RCC 7860 (cell line): ENCODE measurements at places on chromosomes 12 and 14.

DNA sequence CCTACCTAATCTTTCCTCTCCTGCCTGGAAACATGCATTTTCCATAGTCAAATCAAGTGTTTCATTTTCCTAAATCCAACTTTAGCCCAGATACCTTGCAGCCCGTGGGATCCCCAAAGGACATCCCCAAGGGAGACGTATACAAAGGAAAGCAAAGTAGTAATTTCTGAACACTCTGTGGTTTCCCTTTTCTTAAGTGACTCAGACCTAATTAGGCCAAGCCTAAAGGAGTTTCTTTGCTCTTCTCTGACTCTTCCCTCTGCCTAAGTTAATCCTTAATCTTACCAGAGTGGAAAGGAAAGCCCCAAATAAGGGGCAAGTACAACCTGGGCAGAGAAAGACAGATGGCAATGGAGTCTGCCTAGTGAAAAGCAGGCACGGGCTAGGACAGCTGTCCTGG, 250.3 kb downstream of the SPTSSA start:
- peak; percentile 13 for DNase-seq

DNA sequence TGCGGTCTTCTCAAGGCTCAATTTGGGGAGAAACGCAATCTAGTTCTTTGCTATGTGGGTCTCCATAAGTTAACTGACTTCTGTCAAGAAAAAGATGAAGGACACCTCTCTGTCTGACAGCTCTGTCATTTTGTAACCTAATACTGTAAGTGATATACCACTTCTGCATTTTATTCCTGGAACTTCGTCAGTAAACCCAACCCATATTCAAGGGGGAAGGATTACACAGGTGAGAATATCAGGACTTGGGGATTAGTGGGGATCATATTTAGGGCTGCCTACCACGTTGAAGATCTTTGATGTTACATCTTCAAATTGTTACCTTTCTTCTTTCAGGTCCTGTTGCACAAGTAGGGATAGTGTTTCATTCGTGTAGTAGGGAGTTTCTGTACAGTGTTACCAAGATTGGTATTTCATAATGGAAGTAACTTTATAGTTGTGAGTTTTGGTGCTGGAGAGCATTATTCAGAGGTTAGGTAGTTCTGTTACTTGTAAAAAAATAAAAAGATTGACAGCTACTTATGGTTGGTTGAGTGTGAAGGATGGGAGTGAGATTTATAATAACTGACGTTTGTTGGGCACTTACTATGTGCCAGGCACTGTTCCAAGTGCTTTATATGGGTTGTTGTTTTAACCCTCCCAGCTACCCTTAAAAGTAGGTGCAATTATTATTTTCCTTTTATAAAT, 1.6 kb downstream of the TMEM260 start:
- DNase-seq: no peak

DNA sequence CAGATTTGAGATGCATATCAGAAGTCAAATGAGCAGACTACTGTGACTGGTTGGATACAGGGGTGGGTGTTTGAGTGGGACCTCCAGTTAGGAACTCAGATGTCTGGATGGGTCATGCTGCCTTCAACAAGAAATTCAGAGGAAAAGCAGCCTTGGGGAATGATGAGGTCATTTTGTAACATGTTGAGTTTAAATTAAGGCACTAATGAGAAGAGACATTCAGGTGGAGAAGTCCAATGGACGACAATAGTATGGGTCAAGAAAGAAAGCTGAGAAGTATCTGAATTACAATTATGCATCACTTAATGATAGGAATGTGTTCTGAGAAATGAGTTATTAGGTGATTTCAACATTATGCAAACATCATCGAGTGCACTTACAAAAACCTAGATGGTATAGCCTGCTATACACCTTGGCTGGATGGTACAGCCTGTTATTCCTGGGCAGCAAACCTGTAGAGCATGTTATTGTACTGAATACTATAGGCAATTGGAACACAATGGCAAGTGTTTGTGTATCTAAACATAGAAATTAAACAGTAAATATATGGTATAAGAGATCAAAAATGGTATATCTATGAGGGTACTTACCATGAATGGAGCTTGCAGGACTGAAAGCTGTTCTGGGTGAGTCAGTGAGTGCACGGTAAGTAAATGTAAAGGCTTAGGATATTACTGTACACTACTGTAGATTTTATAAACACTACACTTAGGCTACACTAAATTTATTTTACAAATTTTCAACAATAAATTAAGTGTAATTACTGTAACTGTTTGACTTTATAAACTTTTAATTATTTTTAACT, 414.7 kb downstream of the RAD51B start:
- no peak for DNase-seq

DNA sequence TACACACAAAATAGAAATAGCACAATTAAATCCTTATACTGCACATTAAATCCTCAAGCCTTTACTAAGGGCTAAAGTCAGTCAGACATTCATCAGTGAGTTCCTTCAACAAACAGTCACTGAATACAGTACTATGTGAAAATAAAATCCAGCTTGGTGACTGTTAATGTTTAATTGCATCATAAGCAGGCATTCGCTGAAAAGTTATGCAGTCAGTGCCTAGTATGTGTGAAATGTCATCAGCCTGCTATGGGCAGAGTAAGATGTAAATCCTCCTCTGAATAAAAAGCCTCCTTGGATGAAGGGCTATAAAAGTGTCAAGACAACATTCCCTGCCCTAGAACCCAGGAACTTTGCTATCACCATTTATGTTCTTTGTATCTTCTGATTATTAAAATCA, 116.4 kb downstream of the PRICKLE1 start:
- DNase-seq: peak; percentile 43

DNA sequence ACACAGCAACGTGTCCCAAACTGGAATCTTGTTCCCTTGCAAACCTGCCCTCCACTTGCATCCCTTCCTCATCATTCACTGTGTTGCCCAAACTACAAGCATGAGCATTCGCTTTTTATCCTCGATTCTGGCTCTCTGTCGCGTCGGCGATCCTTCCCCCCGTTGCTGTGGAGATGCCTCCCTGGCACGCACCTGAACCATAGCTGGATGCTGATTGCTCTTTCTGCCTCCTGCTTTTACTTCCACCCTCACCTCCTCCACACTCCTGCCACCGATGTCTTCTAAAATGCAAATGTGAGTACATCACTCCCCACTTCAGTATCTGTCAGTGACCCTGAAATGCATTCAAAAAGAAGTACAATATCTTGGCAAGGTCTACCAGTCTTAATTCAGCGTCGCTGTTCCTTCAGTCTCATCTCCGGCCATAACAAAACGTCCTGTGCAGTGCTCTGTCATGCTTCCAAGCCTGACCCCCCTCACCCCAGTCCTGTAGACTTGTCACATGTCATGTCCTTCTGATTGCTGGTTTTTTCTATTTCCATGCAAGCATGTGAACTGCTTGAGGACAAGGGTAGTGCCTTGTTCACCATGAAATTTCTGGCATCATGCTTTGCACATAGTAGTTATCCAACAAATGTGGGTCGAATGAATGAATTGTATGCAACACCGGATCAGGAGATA, 2.5 kb upstream of the PPP2R5C start:
- DNase-seq: no peak

- DNase-seq: no peak
Measured at GRCh38 chr14:34063042-34063441, 112.2 kb upstream of the EGLN3 start.

GRCh38 chr14:23430016-23430722, 5.3 kb downstream of the MYH7 start:
- no peak for DNase-seq

DNA sequence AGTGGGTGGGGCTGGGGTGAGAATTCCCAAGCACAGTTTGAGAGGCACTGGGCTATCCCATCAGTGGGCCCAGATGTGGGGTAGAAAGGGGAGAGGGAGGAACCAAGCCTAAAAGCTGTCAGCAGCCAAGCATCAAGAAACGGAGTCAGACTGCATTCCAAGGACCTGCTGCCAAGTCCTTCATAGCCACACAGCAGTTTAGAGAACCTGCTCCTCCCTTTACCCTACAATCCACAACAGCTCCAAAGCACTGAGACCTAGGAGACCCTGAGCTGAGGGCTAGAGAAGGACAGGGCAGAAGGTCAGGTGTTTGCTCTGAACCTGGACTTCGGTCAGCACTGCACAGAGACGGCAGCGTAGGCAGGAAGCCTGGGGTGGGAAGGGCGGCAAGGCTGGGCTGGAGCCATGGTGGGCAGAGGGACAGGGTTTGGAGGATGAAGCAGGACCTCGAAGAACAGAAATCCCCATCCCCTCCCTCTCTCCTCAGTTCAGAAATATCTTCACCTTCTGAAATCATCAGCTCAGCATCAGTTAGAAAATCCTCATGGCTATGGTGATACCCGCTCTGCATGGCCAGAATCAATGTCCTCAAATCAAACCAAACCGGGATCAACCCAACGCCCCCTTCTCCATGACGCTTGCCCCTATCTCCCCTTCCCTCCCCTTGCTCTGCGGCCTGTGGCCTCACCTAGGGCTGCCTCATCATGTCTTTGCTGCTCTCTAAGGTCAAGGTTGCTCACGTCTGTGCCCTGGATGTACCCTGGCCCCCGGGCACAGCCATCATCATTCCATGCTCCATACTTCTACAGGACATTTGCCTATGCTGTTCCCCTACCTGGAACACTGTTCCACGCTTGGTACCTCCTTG, 12.9 kb upstream of the SERPINA4 start:
- DNase-seq: no peak

DNA sequence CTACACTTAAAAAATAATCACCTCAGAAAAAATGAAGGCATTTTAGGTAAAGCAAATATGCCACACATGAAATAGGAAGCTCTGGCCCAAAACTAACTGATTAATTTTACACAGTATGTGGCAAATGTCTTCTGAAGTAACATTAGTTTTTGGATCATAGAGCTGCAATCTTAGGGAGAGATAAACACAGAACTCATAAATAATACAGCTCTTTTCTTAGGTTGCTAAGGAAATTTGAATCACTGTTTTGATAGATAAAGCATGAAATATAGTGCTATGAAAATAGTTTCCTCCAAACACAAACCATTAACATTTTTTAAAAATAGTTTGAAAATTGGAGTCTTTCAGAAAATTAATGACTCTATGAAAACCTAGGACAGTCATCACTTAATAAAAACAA, 15.0 kb downstream of the RASSF9 start:
- no peak for DNase-seq

GRCh38 chr14:99572173-99572999, 31.6 kb downstream of the CCDC85C start:
- DNase-seq: no peak

DNA sequence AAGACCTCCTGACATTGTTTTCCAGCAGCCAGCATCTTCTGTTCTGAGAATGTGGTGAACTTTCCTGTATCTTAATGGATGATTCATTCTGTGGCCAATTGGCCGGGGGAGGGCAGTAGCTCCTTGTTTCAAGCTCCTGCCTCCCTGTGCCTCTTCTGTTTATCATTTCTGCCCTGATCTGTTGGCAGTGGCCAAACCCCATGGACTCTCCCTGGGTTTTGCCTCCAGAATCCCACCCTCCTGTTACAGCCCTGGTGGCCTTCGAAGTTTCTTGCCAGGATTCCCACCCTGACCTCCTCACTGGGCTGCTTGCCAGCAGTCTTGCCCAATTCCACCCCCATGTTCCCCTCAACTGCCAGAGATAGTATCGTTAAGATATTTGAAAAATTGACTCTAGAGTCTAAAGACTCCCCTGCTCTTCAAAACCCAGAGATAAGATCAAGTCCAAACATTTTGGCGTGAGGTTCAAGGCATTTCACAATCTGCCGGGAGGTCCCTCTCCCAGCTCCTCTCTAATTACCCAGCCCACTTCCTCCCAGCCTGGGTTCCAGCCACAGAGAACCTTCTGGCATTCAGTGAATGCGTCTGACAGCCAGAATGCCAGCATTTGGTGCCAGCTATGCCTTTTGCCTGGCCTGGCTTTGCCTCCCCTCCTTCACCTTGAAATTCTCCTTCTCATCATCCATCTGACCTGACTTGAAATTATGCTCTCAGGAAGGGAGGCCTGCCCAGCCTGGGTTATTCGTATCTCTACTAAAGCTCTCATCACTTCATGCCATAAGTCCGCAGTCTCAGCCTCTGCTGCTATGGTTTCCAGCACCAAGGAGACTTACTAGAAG, 37.7 kb upstream of the TXNRD1 start:
- DNase-seq: peak; percentile 50

GRCh38 chr12:26630546-26631027, 202.4 kb downstream of the ITPR2 start:
- peak; percentile 98 for DNase-seq

DNA sequence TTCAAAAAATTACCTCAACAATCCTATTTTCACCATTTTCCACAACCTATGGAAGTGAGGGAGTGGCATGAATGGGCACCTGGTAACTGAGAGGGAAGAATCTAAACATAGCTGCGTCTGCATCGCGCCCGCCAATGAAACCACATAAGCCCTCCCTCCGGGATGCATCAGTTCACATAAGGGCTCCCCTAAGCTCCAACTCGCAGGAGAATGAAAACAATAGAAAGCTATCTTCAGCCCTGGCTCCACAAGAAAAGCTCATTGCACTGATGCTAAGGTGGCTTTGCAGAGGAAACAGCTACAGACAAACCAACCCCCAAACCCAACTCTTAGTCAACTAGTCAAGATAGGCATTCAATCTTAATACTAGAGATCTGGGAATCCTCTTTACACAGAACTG, 173.3 kb downstream of the FOXN3 start:
- no peak for DNase-seq

GRCh38 chr12:117333331-117333881, 28.0 kb downstream of the NOS1 start:
- no peak for DNase-seq

DNA sequence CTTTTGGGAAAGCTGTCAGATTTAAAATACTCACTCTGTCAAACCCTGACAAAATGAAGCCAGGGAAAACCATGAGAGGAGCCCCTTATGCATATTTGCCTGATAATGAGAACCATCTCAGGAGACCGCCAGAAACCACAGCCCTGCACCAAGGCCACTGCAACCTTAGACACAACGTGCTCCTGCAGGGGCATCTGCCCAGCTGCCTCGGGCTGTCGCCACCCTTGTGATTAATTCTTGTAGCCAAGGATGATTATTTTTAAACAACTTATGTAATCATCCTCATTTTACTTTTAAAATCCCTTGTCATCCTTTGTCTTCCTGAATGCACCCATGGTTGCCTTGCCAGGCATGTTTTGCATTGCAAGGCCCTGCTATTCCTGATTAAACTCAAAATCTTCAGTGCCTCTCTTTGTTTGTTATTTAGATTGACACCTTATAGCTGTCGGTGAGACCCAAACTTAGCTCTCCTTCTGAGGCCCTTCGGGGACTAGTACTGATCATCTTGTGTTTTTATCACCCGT, 766.4 kb upstream of the TMEM132C start:
- no peak for DNase-seq

- no peak for DNase-seq
Measured at GRCh38 chr12:116821291-116821690, 60.0 kb downstream of the HRK start.

GRCh38 chr12:78645956-78646355, 218.6 kb upstream of the SYT1 start:
- DNase-seq: no peak

DNA sequence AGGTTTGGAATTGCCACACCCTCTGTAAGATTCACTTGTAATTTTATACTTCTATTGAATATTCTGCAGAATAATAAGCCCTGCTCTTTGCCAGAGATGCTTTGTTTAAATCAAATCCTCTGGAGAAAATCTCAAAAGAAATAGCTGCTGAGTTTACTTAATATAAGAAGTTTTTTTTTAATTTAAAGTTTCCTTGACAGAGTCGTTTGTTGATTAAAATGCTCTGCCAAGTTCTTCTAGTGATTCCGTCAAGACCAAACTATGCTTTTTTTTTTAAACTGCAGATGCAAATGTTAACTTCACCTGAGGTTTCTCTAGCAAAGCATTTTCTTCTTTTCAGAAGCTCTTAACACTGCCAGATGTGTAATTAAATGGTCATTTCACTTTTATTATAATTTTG, 13.4 kb upstream of the NAV3 start:
- DNase-seq: no peak

- no peak for DNase-seq
Measured at GRCh38 chr14:55111122-55111708, 17.8 kb upstream of the LGALS3 start.
